ENCODE measurements at places on chromosomes 16 and 17.

DNA sequence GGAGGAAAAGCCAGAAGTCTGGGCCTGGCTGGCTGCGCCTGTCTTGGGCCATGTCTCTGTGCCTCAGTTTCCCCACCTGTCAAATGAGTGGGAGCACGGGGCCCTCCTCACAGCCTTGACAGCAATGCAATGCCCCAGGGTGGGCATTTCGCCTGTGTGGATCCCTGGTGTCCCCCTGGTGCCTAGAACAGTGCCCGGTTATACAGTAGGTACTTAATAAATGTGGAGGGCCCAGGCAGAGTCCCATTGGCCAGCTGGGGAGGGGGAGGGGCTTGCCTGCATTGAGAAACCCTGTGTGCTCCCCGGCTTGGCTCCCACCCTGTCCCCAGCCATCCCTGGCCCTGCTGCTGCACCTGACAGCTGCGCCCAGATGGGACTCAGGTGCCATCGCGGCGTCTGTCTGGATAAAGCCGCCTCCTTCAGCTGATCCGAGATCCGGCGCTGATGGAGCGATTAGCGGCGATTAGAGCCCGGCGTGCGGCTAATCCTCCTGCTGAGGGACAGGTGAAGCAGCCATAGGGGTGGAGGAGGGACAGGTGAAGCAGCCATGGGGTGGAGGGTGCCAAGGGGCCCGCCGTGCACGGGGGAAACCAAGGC, 12.4 kb downstream of the ZFPM1 start:
- no peak for DNase-seq

- DNase-seq: no peak
These were observed 7.1 kb downstream of the TRAF7 start for GRCh38 chr16:2162676-2163118.

DNA sequence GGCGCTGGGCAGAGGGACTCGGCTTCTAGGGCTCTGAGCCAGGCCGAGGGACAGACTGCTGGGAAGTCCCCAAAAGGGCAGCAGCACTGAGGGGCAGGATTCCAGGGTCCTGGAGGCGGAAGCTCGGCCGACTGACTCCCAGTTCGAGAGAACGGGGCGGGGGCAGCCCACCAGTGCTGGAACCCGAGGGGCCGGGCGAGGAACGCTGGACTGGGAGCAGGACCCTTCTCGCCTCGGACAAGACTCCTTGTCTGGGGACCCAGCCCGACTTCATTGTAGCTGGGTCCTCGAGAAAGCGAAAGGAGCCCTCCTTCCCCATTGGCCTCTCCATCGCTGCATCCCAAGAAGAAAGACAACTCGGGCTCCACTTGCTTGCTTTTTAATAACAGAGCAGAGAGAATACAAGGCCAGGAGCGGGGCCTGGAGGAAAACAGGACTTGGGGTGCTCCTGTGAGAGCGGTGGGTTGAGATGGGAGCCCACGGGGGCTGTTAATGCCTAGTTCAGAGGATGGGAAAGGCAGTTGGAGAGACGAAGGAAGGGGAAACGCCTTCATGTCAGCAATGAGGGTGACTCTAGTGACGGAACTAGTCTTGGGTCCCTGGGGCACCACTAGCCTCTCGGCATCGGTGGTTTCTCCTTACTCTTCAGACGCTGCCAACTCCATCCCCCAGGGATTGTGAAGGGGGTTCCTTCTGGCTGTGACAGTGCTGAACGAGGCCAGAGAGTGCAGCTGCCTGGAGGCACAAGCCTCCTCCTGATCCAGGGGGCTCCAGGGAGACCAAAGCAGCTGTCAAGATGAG, 492 bp upstream of the CAMTA2 start:
- DNase-seq: no peak

- no peak for DNase-seq
These were observed 51.5 kb downstream of the NTN1 start for GRCh38 chr17:9072696-9073339.

DNA sequence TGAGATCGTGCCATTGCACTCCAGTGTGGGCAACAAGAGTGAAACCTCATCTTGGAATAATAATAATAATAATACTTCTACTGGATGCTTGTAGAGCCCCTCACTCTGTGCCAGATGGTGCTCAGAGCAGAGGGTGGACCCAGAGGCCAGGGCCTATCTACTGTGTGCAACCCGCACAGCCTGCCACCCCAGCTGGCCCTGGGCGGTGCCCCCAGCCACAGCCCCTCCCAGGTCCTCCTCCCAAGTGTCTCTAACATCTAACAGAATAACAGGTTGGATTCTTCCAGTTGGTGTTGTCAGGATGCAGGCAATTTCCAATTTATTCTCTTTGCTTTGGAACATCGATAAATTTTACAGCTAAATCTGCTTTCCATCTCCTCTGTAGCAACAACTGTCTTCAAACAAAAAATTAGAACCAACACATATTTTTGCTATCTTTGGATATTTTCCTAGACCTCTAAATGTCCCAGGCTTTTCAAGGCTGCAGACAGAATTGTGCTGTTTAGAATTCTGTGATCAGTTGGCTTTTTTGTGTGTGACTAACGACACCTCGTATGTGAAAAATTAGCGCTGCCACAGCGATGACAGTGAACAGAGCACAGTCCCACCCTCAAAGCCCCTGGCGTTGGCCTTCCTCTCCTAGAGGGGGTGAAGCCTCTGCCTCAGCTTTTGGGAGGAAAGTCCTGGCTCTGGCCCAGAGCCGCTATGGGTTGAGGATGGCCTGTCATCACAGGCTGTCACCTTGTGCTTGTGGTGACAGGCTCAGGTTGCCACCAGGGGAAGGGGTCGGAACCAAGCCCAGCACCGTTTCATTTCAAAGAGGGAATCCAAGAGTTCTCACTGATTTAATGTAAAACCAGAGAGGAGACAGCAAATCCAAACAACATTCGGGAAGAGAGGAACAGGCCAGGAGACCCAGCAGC, 7.6 kb upstream of the EVPL start:
- DNase-seq: no peak

- DNase-seq: no peak
These were observed 17.9 kb downstream of the ACSM3 start for GRCh38 chr16:20781697-20782096.

GRCh38 chr17:9513266-9513665, 62.4 kb downstream of the STX8 start:
- DNase-seq: no peak

DNA sequence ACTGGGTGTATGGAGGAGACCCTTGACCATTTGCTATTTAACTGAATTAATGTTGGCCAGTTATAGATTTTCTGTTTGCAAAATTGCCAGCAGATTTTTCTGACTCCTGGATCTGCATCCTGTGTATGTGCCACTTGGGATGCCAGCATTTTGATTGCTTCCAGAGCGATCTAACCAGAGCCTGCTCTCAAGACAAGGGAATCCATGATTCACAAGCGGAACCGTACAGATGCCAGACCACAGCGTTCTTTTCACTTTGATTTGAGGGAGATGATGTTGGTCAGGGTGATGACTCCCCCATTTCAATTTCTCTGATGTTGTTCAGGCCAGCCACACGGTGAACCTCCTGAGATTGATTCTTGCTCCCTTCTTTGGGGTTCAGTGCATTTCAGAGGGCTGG, 228.7 kb downstream of the CDH13 start:
- no peak for DNase-seq

- DNase-seq: no peak
These were observed 1.1 kb upstream of the ACE start for GRCh38 chr17:63475491-63476412.

All from activated CD4-positive, alpha-beta T cell treated with anti-CD3 and anti-CD28 coated beads, Interleukin-2, amount 50 U/mL, for 16 hours (primary cell).